ENCODE measurements at places on chromosomes 16 and 17. TPM values are rescaled to one million over a fixed set of nuclear protein-coding genes. Genes with fewer than 3 reads are reported as not detected.

C16orf92 gene
- not detected for total RNA-seq

PRKCB gene
- 83.1 TPM for total RNA-seq

- peaks cover 10% of the 10 kb centered on the region for H3K4me1 ChIP-seq
- no peak overlapping the region for H3K4me3 ChIP-seq
- no peak overlapping the region for H3K27ac ChIP-seq
Measured at GRCh38 chr16:31513884-31514283, 5.7 kb upstream of the RUSF1 start.

GRCh38 chr17:11628374-11628773, 30.1 kb downstream of the DNAH9 start:
- H3K36me3 ChIP-seq, result no peaks in the 10 kb centered on the region
- no peak overlapping the region for H3K4me3 ChIP-seq

DNA sequence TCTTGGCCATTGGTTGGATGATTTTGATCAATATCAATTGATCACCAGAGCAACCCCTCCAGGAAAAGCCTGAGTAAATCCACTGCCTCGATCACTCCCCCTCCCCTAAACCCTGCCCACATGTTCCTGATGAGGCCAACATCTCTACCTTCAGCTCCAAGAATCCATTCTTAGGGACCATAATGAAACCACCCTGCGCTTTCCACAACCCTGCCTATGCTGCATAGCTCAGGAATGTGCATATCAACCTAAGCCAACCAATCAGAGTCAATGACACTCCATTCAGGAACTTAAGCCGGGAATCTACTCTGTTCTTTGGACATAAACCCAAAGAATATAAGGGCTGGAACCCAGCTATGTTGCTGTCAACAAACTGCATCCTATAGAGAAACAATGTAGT, 86.3 kb downstream of the MYH11 start:
- H3K36me3 ChIP-seq, result no peaks in the 10 kb centered on the region
- no peaks in the 10 kb centered on the region for H3K4me1 ChIP-seq
- no peak overlapping the region for H3K27ac ChIP-seq
- no peaks in the 10 kb centered on the region for H3K27me3 ChIP-seq
- H3K4me3 ChIP-seq, result no peak overlapping the region
- DNase-seq, result no peak
